ENCODE measurements at places on chromosomes 2 and 18.

DNA sequence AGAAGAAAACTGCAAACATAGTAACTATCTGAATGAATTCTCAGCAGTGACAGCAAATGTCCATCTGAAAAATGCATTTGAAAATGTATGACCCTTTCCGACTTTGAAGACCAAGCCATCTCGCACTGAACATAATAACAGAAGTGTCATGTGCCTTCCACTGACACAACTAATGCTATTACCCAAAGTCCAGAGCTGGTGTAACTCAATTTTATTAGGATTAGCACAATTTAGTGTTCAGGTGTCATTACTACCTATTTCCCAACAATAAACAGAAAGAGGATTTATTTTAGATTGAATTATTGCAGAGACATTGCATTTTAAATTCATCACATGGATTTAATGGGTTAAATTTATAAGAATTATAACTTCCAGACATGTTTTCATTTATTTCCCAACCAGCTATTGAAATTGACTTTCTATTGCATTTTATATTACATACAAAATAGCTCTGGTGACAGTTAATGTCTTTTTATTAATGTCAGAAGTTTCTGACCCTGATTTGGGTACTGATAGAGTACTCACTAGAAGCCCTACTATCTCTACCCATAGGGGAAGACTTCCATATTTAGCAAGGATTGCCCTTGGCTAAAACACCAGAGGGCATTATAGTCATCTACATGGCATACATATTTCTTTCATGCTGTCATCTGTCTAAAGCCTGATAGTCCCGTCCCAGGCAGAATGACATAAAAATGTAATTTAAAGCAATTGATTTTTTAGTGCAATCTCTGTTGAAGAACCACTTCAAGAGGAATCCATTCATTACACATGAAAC lies 7.0 kb upstream of the STK39 start:
- DNase-seq, result peak; percentile 37

- DNase-seq, result no peak
These were observed 1648.9 kb upstream of the TMEFF2 start for GRCh38 chr2:193843675-193844074.

DNA sequence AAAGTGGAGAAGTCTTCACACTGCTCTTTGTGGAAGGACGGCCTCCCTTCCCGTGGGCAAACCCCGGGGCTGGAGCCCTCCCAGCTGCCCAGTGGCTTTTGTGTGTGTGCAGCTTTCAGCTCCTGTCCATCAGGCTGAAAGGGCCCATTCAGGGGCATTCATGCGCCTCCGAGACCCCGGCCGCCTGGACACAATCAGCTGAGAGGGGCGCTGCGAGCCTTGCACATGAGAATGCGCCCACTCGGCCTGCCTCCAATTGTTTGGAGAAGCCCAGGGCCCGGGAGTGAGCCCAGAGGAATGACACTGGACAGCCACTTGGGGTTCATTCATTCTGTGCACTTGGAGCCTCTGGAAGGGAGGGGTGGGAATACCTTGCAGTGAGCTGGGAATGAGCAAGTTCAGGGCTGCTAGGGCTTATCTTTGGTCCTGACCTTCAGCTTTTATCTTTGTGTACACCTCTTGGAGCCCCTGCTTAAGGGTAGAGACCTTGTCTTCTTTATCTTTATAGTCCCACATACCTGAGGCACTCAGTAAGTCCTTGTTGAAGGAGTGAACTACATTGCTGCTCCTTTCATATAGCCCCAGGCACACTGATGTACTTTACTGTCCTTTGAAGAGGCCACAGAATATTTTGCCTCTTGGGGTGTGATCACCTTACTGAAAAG lies 56.5 kb downstream of the TCF7L1 start:
- no peak for DNase-seq

- peak; percentile 23 for DNase-seq
These were observed 3.3 kb upstream of the ORC2 start for GRCh38 chr2:200966770-200967169.

DNA sequence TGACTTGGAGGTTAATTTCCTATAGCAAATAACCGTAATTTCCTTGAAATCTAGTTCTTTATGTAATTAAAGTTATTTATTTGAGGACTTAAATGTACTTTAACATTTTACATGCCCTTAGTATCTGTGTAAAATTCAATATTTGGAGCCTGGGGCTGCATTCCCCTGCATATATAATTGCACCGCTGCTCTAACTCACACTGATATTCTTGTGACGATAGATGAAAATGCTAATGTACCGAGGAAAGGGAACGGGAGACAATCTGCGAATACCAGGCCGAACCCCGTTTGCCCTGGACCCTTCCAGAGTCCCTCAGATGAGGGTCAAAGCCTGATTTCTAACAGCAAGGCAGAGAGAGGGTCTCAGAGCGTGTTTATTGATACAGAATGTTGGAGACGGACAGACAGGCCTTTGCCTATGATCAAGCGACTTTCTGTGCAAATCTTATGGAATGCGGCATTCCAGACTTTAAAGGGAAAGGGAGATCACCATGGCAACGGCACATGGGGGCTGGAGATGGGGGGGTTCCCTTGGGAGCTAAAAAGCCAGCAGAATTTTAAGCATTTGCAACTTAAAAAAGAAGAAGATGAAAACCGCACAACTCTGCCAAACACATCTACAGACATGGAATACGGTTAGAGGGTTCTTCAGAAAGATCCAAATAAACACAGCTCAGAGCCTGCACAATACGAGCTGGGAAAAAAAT lies 57.6 kb upstream of the TWIST2 start:
- no peak for DNase-seq

GRCh38 chr18:31329787-31330438 lies 12.0 kb downstream of the DSG1 start:
- no peak for DNase-seq

DNA sequence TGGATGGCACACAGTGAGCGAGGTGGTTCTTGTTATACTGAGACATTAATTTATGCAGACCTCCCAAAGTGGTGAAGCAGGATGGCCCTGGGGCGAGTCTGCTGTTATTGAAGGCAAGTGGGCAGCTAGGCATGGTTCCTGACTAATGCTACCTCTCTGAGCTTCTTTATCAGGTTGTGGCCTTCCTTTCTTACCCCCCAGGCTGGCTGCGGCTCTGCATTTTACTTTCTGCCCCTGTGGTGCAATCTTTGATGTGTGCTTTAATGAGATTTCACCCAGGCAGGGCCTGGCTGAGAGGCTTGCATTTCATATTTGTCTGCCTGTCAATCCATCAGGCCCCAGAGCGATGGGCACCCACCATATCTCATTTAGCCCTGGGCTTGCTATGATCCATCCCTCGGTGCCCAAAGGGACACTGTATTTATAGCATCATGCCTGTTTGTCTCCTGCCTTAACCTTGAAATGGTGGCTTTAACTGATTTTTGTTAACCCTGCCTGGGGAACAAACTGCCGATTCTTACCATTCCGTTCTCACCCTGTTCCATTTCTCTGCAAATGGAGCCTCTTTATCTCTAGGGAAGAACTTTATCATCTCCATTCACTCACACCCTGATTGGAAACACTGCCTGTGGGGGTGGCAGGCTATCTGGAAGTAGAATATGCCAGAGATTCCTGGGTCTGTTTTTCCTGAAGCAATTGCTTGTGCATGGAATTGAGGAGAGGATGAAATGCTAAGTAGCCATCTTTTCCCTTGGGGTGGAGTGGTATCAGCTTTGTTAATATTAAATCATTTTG lies 316.2 kb upstream of the THSD7B start:
- DNase-seq, result no peak

- DNase-seq, result no peak
These were observed 123.3 kb downstream of the LTBP1 start for GRCh38 chr2:33069894-33070651.

- DNase-seq, result no peak
These were observed 341.3 kb upstream of the DCC start for GRCh38 chr18:51998711-51999110.

GRCh38 chr18:67862069-67862468 lies 345.5 kb upstream of the DSEL start:
- no peak for DNase-seq

- no peak for DNase-seq
These were observed 79.9 kb upstream of the DLX2 start for GRCh38 chr2:172182624-172183023.

DNA sequence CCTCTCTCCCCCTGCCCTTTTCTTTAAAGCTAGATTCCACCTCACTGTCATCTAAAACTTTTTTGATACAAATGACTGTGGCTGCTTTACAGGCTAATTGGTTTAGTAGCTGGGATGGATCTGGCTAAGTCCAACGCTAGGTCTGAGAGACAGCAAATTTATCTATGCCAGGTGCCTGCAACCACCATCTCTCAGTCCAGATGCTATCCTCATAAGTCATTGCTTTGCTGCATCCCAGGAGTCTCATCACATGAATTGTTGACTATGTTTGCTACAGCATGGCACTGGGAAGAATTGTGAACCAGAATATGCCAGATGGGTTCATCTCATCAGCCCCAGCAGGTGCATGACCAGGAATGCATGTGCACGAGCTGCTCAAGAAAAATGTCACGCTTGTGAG lies 100.0 kb upstream of the PID1 start:
- no peak for DNase-seq

- no peak for DNase-seq
These were observed 143.6 kb downstream of the TDRD15 start for GRCh38 chr2:21267232-21267835.

GRCh38 chr2:182867426-182868053 lies 1.1 kb upstream of the FRZB start:
- no peak for DNase-seq

DNA sequence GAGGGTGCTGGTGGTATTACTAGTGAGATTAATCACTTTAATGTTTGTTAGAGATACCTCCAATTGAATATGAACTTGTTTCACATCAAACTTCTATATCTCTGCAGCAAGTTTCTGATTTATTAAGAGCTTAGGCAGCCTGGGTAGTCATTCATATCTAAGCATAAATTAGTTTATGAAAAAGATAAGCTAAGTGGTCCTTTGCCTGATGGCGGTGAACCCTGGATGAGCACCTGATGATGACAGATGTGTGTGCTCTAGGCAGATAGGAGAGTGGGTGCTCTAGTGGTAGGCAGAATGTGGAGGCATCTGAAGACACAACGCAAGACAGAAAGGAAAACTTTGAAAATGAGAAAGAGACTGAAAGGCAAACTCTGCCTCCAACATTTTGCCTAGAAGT lies 5.0 kb downstream of the FKBP7 start:
- DNase-seq, result peak; percentile 32

- DNase-seq, result no peak
These were observed 17.0 kb downstream of the COL4A4 start for GRCh38 chr2:227147023-227147422.

DNA sequence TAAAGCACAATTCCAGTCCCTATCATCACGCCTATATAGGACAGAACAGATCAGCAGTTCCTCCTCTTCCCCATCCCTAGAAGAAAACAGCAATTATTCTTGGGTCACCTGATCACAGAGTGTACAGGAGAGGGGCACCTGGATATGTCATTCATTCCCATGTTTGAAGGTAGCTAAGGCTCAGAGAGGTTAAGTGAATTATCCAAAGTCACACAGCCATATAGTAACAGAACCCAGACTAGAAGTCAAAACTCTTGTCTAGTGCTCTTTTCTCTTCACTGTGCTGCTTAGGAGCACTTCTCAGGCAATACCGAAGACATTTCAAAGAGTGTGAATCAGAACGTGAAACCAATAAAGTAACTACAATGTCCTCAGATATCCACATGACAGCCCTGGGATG lies 93.0 kb upstream of the ATL2 start:
- DNase-seq, result no peak
